Caco-2 (cell line): ENCODE measurements at places on chromosomes 5 and 9. TPM values are rescaled to one million over a fixed set of nuclear protein-coding genes. Genes with fewer than 3 reads are reported as not detected.

DNA sequence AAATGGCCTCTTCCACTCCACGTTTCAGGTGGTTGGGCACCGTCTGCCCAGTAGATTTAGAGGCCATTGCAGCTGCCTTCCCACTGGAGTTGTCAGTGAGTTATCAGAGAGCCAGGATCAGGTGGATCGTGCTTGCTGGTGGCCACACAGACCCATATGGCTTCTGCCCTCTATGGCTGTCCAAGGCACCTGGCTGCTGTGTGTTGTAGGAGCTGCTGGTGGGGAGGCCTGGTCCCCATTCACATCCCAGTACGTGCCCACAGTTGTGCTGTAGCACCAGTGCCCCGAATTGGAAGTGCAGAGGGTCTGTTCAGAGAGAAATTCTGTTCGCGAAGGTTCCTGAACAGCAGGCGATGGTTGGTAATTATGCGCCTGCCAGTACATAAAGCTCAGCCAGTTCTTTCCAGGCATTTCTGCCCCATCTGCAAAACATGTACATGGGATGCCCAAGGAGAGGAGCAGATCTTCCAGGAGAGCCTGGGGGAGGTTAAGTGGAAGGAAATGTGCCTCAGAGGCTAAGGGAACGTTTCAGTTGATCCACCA lies 41.1 kb downstream of the UBE2QL1 start:
- H3K4me3 ChIP-seq, result no peak overlapping the region
- DNase-seq, result no peak
- H3K27me3 ChIP-seq, result no peaks in the 10 kb centered on the region; the same call in 1 of the 2 replicates
- H3K27ac ChIP-seq, result no peak overlapping the region
- H3K36me3 ChIP-seq, result no peaks in the 10 kb centered on the region
- H3K4me1 ChIP-seq, result no peaks in the 10 kb centered on the region

GRCh38 chr5:14491015-14491915 lies 90.3 kb upstream of the OTULINL start:
- H3K4me1 ChIP-seq, result no peaks in the 10 kb centered on the region
- DNase-seq, result no peak
- no peak overlapping the region for H3K27ac ChIP-seq
- no peak overlapping the region for H3K4me3 ChIP-seq

The SHOC1 gene
- not detected in 2 replicates for total RNA-seq

DNA sequence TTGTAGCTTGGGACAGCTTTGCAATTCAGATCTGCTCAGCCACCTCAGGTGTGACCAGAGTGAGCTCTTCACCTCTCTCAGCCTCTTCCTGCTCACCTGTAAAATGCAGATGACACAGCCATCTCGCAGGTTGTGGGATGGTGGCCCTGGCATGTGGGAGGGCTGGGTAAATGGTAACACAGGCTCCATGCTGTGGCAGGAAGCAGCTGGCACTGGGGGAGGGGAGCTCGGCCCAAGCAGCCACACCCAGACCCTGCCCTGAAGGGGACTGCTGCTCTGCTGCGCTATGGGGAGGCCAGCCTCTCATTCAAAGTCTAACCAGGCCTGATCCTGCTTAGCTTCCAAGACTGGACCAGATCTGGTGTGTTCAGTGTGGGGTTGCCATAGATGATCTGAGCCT lies 24.1 kb downstream of the PHF2 start:
- no peaks in the 10 kb centered on the region for H3K4me1 ChIP-seq
- H3K4me3 ChIP-seq, result no peak overlapping the region
- no peaks in the 10 kb centered on the region for H3K27me3 ChIP-seq
- DNase-seq, result no peak

- H3K27me3 ChIP-seq, result no peaks in the 10 kb centered on the region
- H3K27ac ChIP-seq, result no peak overlapping the region
- no peaks in the 10 kb centered on the region for H3K4me1 ChIP-seq
- no peak for DNase-seq
Measured at GRCh38 chr5:16826379-16827125, 109.5 kb downstream of the MYO10 start.

The PDCD1LG2 gene
- total RNA-seq, result not detected in 2 replicates
